ENCODE measurements at places on chromosomes 12 and 14. TPM values are rescaled to one million over a fixed set of nuclear protein-coding genes. Genes with fewer than 3 reads are reported as not detected.

- H3K36me3 ChIP-seq = peaks cover 14% of the 10 kb centered on the region
- H3K4me3 ChIP-seq = no peak overlapping the region
- DNase-seq = no peak
- no peaks in the 10 kb centered on the region for H3K27me3 ChIP-seq
These were observed 10.2 kb downstream of the SPRYD3 start for GRCh38 chr12:53068811-53069585.

FCF1 gene
- 32.5 TPM for total RNA-seq

GRCh38 chr14:101406921-101407320 lies 154.4 kb upstream of the DIO3 start:
- no peaks in the 10 kb centered on the region for H3K36me3 ChIP-seq
- no peaks in the 10 kb centered on the region for H3K27me3 ChIP-seq
- no peak for DNase-seq
- peaks cover 19% of the 10 kb centered on the region for H3K4me1 ChIP-seq
- H3K27ac ChIP-seq = no peak overlapping the region

DNA sequence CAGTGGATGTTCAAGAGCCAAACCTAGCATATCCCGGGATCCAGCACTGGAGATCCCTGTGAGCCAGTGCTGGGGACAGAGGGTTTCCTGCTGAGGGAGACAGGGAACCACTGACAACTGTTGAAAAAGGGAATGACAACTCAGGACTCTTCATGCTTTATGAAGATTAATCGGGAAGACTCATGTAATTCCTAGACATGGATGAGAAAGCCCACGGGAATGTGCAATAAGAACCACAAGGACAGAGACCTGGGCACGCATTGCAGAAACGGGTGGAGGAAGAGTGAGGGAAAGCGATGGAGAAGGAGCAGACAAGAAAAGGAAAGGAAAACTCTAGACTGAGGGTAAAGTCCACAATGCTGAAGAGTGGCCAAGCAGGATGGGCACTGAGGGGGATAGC lies 296.0 kb downstream of the PCNX1 start:
- H3K27ac ChIP-seq = no peak overlapping the region
- no peaks in the 10 kb centered on the region for H3K27me3 ChIP-seq
- H3K4me3 ChIP-seq = no peak overlapping the region

GRCh38 chr12:58502226-58502625 lies 418.1 kb downstream of the LRIG3 start:
- no peaks in the 10 kb centered on the region for H3K4me1 ChIP-seq
- H3K27me3 ChIP-seq = no peaks in the 10 kb centered on the region
- DNase-seq = no peak
- no peaks in the 10 kb centered on the region for H3K36me3 ChIP-seq
- H3K4me3 ChIP-seq = no peak overlapping the region

OR4K5 gene
- not detected for total RNA-seq

KRT6A gene
- 0.68 TPM for total RNA-seq

GRCh38 chr12:120214626-120215356 lies 13.9 kb upstream of the RPLP0 start:
- no peak overlapping the region for H3K4me3 ChIP-seq
- no peaks in the 10 kb centered on the region for H3K4me1 ChIP-seq
- H3K27me3 ChIP-seq = no peaks in the 10 kb centered on the region

BMAL2 gene
- total RNA-seq = 5.8 TPM

GRCh38 chr12:50558970-50559369 lies 54.2 kb downstream of the DIP2B start:
- H3K4me3 ChIP-seq = no peak overlapping the region
- no peak for DNase-seq
- no peaks in the 10 kb centered on the region for H3K36me3 ChIP-seq
- no peaks in the 10 kb centered on the region for H3K4me1 ChIP-seq
- H3K27ac ChIP-seq = no peak overlapping the region

- H3K4me1 ChIP-seq = peaks cover 55% of the 10 kb centered on the region
- H3K27ac ChIP-seq = no peak overlapping the region
- DNase-seq = no peak
- H3K27me3 ChIP-seq = no peaks in the 10 kb centered on the region
These were observed 58.6 kb downstream of the TSPAN9 start for GRCh38 chr12:3135522-3136461.

CYP27B1 gene
- 2.2 TPM for total RNA-seq

RPL36AL gene
- total RNA-seq = 120 TPM

ESR2 gene
- 0.27 TPM for total RNA-seq

DNA sequence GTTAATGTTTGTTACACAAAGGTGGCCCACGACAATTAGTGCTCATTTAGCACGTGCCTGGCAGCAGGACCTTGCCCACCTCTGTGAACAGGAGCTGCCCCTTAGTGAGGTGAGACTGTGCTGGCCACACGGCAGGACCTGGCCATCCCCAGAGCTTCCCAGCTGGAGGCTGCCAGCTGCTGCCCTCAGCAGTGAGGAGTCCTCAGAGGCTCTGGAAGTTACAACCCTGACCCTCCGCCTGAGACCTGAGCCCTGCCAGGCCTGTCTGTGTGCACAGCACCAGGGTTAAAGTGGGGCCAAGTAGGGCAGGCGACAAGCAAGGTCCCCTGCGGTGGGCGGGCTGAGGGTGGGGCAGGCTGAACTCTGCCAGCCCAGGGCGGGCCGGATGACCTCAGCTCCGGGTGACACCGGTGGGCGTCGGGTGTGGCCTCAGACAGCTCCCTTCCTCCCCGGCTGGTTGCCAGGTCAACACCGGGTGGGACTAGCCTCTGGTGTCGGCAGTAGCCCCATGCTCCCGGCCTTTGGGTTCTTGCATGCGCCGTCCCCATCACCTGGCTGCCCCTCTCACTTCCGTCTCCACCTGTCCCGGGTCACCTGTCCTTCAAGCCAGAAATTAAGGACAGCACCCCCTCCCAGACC lies 9.2 kb upstream of the LBHD2 start:
- no peak for DNase-seq
- H3K4me1 ChIP-seq = no peaks in the 10 kb centered on the region
- H3K27me3 ChIP-seq = no peaks in the 10 kb centered on the region
- no peaks in the 10 kb centered on the region for H3K36me3 ChIP-seq
- no peak overlapping the region for H3K27ac ChIP-seq

AVPR1A gene
- 4.3 TPM for total RNA-seq

DNA sequence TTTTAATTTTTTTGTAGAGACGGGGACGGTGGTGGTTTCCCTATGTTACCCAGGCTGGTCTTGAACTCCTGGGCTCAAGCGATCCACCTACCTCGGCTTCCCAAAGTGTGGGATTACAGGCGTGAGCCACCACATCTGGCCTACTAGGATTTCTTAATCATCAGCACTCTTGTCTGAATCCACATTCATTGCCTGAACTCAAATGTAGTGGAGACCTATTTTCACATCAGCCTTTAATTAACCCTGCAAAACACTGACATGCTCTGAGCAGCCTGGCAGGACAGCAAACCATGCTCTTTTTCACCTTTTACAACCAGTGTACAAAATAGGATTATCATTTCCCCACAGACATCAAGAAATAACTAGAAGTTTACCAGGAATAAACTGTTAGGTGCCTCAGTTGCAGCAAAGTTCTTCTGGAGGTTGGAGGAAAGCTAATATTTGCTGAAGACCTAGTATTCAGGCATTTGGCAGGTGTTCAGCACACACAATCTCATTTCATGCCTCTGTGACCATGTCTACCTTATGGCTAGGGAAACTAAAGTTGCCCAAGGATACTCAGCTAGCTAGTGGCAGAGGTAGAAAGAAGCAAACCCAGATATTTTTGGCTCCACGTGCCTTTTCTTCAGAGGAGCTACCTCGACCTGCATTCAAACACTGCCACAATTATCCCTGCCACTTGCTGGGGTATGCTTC lies 37.7 kb downstream of the CFL2 start:
- H3K27ac ChIP-seq = no peak overlapping the region
- no peaks in the 10 kb centered on the region for H3K36me3 ChIP-seq
- H3K4me3 ChIP-seq = no peak overlapping the region
- no peaks in the 10 kb centered on the region for H3K4me1 ChIP-seq

REM2 gene
- not detected for total RNA-seq
